Posterior vena cava (tissue), 2 donors: ENCODE measurements at places on chromosomes 6 and 20. TPM values are rescaled to one million over a fixed set of nuclear protein-coding genes. Genes with fewer than 3 reads are reported as not detected.

C6orf132 gene
- 2.3 TPM for total RNA-seq

ZNF391 gene
- 3.3 TPM for total RNA-seq

MED20 gene
- 17.8 TPM for total RNA-seq

PBOV1 gene
- not detected for total RNA-seq

BPI gene
- 0.65 TPM for total RNA-seq

WFDC6 gene
- not detected for total RNA-seq

SEMG1 gene
- total RNA-seq, result not detected

ARG1 gene
- total RNA-seq, result 1.8 TPM

AVP gene
- not detected for total RNA-seq

RFX6 gene
- not detected for total RNA-seq

CLPSL2 gene
- not detected for total RNA-seq

SCUBE3 gene
- 50.1 TPM for total RNA-seq

SYNDIG1 gene
- 11.3 TPM for total RNA-seq

BIRC7 gene
- not detected for total RNA-seq

TREM1 gene
- total RNA-seq, result 4.0 TPM

ZSCAN16 gene
- total RNA-seq, result 5.3 TPM

LTA gene
- not detected for total RNA-seq

RIPOR2 gene
- total RNA-seq, result 14.9 TPM

SALL4 gene
- 0.19 TPM for total RNA-seq

MDFI gene
- 5.4 TPM for total RNA-seq

CDSN gene
- total RNA-seq, result not detected

SAMD10 gene
- total RNA-seq, result 1.5 TPM

IRF4 gene
- 2.7 TPM for total RNA-seq

FKBP1A gene
- total RNA-seq, result 274 TPM

CDKN1A gene
- 195 TPM for total RNA-seq

HLA-DOA gene
- total RNA-seq, result 3.1 TPM
